ENCODE measurements at places on chromosomes 2 and 18.
A peak's percentile ranks its signal among the peaks of the same experiment; 100 is the strongest.

- DNase-seq: no peak
Observed at GRCh38 chr2:53515435-53516332, 251.9 kb upstream of the CHAC2 start.

DNA sequence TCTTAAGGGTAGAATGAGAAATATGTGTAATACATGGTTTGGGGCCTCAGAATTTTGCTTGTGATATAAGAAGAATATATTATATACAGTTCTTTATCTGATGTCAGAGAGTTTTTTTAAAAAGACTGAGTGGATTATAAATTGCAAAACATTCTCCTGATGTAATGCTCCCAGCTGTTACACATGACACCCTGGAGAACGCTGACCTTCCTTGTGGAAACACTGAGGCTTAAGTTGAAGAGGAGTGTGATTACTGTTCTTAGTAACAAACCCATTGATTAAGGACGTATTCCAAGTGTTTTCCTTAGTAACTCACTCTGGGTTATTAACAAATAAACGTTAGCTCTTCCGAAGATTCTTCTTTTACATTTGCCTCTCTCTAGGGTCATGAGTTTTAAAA lies 1069.3 kb upstream of the CNTNAP5 start:
- DNase-seq: no peak

DNA sequence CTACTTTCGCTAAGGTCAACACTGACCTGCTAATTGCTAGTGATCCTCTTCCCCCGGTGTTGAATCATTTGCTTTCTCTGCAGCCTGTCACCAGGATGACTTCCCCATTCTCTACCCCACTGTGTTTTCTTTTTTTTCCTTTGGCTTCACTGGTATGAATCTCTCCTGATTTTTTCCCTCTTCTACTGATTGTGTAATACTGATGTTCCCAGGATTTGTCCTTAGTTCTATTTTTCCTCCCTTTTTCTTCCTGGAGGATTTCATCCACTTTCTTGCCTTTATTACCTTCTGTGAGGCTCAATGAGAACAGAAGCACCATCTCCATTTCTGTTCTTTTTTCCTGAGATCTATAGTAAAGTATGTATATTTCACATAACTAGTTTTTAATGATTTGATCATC lies 14.1 kb upstream of the MSH2 start:
- DNase-seq: no peak

DNA sequence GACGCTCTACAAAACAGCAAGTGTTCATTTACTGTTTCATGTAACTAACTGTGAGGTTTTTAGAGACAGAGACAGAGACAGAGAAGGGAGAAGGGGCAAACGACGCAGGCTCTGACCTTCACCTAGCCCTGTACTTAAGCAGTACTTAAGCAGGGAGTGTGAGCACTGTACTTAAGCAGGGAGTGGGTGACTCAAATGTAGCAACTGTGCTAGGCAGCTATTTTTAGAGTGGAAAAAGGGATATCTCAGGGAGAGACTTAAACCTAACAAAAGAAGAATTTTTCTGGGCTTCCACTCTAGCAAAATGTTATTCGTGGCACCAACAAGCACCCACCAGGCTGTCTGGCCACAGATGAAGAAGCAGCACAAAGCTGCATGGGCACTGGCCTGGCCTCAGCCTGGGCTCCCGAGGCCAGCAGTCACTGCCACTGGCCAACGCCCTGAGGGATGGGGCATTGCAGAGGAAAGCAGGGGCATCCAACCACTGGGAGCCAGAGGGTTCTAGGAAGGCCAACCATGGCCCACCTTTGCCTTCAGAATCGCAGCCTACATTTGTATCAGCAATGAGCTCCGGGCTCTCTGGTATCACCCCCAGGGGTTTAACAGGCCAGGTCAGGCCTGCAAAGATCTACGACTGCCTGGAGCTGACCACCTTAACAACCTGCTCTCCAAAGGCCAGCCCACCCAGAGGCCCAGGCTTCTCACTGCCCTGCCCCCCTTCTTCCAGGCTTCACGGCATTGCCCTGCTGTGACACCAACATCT lies 154.3 kb downstream of the TTC32 start:
- DNase-seq: no peak

DNA sequence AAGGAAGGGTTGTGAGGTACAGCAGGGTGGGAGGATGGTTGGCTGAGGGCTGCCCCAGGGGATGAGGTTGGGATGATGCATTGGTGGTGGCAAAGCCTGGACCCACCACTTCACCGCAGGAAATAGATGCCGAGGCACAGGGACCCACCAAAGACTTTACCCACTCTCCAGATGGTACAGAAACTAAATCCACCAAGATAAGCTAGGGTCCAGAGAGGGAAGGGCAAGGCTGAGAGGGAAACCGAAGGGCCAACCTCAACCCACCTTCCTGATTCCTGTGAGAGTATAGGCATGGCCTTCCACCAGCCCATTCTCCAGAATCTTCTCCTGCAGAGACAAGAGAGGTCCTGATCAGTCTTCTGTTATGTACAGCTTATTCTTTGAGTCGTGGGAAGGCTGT lies 18.1 kb downstream of the CAPN14 start:
- no peak for DNase-seq

DNA sequence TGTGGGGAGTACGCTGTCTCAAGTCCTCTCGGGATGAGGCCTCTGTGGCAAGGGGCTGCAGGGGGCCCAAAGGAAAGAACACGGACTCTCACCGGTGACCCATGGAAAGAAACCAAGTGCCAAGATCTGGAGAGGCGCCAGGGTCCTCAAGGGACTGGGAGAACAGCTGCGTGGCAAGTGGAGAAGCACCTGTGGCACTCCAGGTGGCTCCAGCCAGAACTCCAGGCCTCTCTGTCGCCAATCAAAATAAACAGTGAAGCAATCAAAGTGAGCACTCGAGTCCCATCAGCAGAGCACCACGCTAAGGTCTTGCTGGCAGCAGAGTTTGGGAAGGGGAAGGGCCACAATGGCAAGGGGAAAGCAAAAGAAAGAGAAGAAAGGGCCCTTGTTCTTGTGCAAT lies 54.7 kb downstream of the BCL2 start:
- DNase-seq: no peak

DNA sequence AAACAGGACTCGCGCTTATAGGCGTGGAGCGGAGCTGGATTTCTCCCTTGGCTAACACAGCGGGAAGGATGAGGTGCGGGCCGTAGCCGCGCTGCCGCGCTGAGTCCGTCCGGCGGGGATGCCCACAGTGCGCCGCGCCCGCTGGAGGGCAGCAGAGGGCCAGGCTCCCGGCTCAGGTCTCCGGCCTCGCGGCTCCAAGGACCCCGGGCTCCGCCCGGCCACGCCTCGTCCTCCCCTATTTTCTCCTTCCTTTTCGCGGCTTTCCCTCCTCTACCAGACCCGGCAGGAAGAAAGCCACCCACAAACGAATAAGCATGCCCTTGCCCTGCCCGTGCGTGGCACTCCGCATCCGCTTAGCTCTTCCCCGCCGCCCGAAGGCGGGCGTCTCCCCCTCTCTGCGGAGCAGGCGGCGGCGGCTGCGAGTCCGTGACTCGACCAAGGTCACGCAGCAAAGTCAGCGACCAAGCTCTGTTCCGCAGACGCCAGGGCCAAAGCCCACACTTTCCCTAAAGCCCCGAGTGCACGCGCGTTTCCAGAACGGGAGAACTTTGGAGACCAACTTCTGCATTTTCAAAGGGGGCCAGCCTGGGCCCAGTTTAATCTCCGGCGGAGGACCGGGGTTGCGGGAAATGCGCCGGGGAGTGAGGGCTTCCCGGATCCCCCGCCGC lies 48.5 kb downstream of the KCNIP3 start:
- DNase-seq: peak; percentile 67

- no peak for DNase-seq
Observed at GRCh38 chr2:133802409-133803039, 234.3 kb upstream of the NCKAP5 start.

DNA sequence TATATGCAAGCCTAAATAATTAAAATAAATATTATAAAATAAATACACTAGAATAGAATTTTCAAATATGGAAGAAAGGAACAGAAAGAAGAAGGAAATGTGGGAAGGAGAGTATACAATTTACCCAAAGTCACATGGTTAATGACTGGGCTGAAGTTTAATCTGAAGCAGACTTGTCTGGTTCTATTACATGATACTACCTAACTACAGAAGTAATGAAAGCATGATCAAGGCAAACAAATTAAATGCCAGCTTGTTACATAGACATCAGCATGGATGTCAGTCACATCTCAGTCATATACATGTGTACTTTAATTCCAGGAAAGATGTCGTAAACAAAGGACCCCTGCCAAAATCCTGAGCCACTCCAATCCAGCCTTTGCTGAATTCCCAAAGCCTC lies 1060.8 kb downstream of the CNTNAP5 start:
- no peak for DNase-seq

- DNase-seq: peak; percentile 55
Observed at GRCh38 chr18:13437796-13438506, 219.4 kb downstream of the LDLRAD4 start.

GRCh38 chr2:28470759-28471158 lies 25.1 kb upstream of the PLB1 start:
- no peak for DNase-seq

GRCh38 chr2:39218391-39218790 lies 25.4 kb downstream of the CDKL4 start:
- no peak for DNase-seq

DNA sequence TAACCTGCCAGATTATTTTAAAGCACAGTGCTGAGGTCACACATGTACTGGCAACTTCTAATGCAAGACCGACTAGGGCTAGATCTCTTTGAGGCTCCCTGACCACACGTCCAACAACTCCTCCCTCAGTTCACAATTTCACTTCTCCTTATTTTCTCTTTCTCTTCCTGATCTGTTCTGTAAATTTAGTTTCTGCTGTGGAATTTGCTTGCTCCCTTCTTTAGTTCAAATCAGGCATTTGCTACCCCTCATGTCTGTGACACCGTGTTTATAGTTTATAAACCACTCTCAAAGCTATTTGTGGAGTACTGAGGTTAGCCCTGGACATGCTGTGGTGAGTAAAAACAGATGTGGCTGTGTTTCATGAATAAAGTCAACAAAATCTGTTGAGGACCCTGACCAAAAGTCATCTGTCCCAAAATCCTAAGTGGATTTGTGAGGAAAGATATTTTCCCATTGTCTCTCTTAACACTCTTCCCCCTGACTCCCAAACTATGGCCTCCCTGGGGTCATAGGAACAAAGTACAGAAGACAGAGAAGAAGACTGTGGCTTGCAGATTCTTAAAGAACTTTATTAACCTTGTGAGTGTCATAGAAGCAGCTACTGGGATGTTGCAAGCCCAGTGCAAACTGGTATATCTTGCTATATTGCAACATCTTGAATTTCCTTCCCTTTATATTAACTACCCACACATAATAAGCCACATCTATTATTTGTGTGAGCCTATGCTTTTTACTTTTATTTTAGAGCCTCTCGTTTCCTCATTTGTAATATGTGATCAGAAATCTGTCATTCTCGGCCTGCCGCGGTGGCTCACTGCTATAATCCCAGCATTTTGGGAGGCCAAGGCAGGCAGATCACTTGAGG lies 3.5 kb upstream of the NAGK start:
- DNase-seq: no peak
